Mammary microvascular endothelial cell (primary cell): ENCODE measurements at places on chromosomes 4 and X. TPM values are rescaled to one million over a fixed set of nuclear protein-coding genes. Genes with fewer than 3 reads are reported as not detected.

The TENT5D gene
- not detected in 2 replicates for total RNA-seq

The ARMCX4 gene
- total RNA-seq: 3.4 and 4.5 TPM in 2 replicates

The ZCCHC12 gene
- 0.33 TPM in 1 of 2 replicates, not detected in the other for total RNA-seq

The TAF1 gene
- 10.4 and 12.4 TPM in 2 replicates for total RNA-seq

The SOWAHB gene
- total RNA-seq: not detected in 2 replicates

The ZNF630 gene
- 1.5 and 1.9 TPM in 2 replicates for total RNA-seq

The MAGEH1 gene
- total RNA-seq: 19.7 and 19.9 TPM in 2 replicates

The CRMP1 gene
- 0.05 TPM in 1 of 2 replicates, not detected in the other for total RNA-seq

The SLC35A2 gene
- 21.2 and 21.4 TPM in 2 replicates for total RNA-seq

The PFKFB1 gene
- not detected in 2 replicates for total RNA-seq

The YY2 gene
- 0.49 and 0.87 TPM in 2 replicates for total RNA-seq

The CFAP99 gene
- not detected in 2 replicates for total RNA-seq

The RNF212 gene
- 0.20 TPM in 1 of 2 replicates, not detected in the other for total RNA-seq

The FDCSP gene
- not detected in 2 replicates for total RNA-seq

The SLC6A14 gene
- not detected in 2 replicates for total RNA-seq

The CNKSR2 gene
- total RNA-seq: not detected in 2 replicates

The PNMA6F gene
- total RNA-seq: not detected in 2 replicates

The ZCCHC4 gene
- total RNA-seq: 7.1 and 7.7 TPM in 2 replicates

The AMMECR1 gene
- 4.7 TPM in 2 replicates for total RNA-seq

The RNF150 gene
- total RNA-seq: 0.05 TPM in 1 of 2 replicates, not detected in the other

The SFRP2 gene
- total RNA-seq: 0.05 TPM in 1 of 2 replicates, not detected in the other

The CTAG1A gene
- total RNA-seq: not detected in 2 replicates

The ENPP6 gene
- not detected in 2 replicates for total RNA-seq

The KCND1 gene
- 0.05 TPM in 1 of 2 replicates, not detected in the other for total RNA-seq

The TECRL gene
- not detected in 2 replicates for total RNA-seq

The FAM9C gene
- total RNA-seq: not detected in 2 replicates

The JADE1 gene
- total RNA-seq: 13.1 and 13.7 TPM in 2 replicates

The TCEAL6 gene
- total RNA-seq: not detected in 2 replicates

The GIMD1 gene
- not detected in 2 replicates for total RNA-seq

The TBX22 gene
- not detected in 2 replicates for total RNA-seq

The TBC1D14 gene
- total RNA-seq: 14.9 and 20.1 TPM in 2 replicates

The FAM9B gene
- total RNA-seq: not detected in 2 replicates

The COL25A1 gene
- total RNA-seq: 7.4 and 9.1 TPM in 2 replicates

The TMEM150C gene
- 4.7 and 8.2 TPM in 2 replicates for total RNA-seq

The IL1RAPL2 gene
- not detected in 2 replicates for total RNA-seq

The C4orf51 gene
- total RNA-seq: not detected in 2 replicates

The AP1S2 gene
- 93.1 and 102 TPM in 2 replicates for total RNA-seq

The GUCY1A1 gene
- total RNA-seq: 0.67 and 1.3 TPM in 2 replicates

The NHS gene
- under 0.01 and 0.07 TPM in 2 replicates for total RNA-seq

The SSX4B gene
- total RNA-seq: not detected in 2 replicates

The RNF128 gene
- total RNA-seq: not detected in 2 replicates

The FHDC1 gene
- total RNA-seq: 0.10 and 0.20 TPM in 2 replicates
